ENCODE measurements at places on chromosomes 7 and 10. TPM values are rescaled to one million over a fixed set of nuclear protein-coding genes. Genes with fewer than 3 reads are reported as not detected.

The BTBD16 gene
- not detected for total RNA-seq

The SLC26A3 gene
- not detected for total RNA-seq

The ASIC3 gene
- total RNA-seq: 6.0 TPM

The BLNK gene
- 0.44 TPM for total RNA-seq

The BUB3 gene
- total RNA-seq: 265 TPM

GRCh38 chr7:98733036-98733435 lies 116.0 kb downstream of the NPTX2 start:
- no peaks in the 10 kb centered on the region for H3K4me1 ChIP-seq
- DNase-seq: peak; percentile 58
- no peaks in the 10 kb centered on the region for H3K36me3 ChIP-seq
- no peak overlapping the region for H3K27ac ChIP-seq
- no peak overlapping the region for H3K4me3 ChIP-seq

DNA sequence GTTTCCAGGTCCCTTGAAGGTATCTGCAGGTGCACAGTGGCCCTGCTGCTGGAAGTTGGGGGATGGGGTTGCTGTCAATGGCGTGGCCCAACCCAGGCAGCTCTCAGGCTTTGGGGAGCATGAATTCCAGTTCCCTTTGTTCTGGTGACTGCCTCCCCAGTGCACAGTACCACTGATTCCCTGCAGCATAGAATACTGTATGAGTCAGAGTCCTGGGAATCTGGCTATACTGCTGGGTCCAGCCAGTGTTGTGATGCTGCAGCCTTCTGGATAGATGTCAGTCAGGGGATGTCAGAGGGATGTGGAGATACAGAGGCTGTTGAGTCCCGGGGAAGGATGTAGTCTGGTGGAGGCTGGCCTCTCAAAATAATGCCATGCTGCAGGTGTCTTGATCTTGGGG lies 99.3 kb downstream of the LANCL2 start:
- DNase-seq: no peak
- no peaks in the 10 kb centered on the region for H3K27me3 ChIP-seq
- peaks cover 13% of the 10 kb centered on the region for H3K4me1 ChIP-seq
- no peak overlapping the region for H3K27ac ChIP-seq

DNA sequence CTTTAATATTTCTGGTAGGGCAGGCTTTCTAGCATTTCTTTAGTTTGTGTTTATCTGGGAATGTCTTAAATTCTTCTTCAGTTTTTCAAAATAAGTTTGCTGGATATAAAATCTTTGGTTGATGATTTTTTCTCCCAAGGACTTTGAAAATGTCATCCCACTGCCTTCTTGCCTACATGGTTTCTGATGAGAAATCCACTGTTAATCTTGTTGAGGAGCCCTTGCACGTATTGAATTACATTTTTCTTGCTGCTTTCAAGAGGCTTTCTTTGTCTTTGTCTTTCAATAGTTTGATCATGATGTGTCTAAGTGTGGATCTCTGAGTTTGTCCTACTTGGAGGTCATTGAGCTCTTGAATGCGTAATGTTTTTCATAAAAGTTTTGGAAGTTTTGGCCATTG lies 66.0 kb downstream of the CASD1 start:
- no peaks in the 10 kb centered on the region for H3K4me1 ChIP-seq
- peaks cover 41% of the 10 kb centered on the region for H3K36me3 ChIP-seq
- no peak for DNase-seq
- no peak overlapping the region for H3K27ac ChIP-seq

Measured in activated naive CD8-positive, alpha-beta T cell treated with anti-CD3 and anti-CD28 coated beads, Interleukin-2, amount 10 ng/mL, durations not matched to agents 7 days and 5 days (primary cell).